ENCODE measurements at places on chromosomes 4 and X.
A peak's percentile ranks its signal among the peaks of the same experiment; 100 is the strongest.

DNA sequence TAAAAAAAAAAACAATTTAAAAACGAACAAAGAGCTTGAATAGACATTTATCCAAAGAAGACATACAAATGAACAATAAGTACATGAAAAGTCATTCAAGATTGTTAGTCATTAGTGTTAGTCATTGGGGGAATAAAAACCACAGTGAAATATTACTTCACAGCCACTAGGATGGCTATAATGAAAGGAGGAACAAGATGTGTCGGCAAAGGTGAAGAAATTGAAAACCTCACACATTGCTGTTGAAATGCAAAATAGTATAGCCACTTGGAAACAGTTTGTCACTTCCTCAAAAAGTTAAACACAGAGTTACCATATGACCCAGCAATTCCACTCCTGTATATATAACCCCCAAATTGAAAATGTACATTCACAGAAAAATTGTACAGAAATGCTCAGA is 45.2 kb upstream of the SLC39A8 start:
- DNase-seq = peak; percentile 67

- no peak for DNase-seq
Observed at GRCh38 chr4:24736066-24736465, 59.3 kb upstream of the SOD3 start.

DNA sequence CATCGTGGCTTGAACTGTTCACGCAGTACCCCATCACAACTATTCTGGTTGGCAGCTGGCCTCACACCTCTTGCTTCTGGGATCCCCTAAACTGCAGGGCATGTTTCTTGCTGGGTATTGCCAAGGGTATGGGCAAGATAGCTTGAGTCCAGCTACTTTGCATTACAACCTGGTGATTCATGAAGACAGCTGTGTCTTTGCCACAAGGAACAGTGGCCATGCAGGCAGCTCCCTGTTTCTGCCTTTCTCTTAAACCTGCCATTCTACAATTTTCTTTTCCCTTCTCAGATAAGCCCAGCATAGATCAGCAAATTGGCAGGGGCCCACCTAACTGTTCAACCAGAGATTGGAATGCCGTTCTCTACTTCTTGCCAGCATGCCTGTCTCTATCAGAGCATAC is 42.8 kb downstream of the TENM3 start:
- no peak for DNase-seq

DNA sequence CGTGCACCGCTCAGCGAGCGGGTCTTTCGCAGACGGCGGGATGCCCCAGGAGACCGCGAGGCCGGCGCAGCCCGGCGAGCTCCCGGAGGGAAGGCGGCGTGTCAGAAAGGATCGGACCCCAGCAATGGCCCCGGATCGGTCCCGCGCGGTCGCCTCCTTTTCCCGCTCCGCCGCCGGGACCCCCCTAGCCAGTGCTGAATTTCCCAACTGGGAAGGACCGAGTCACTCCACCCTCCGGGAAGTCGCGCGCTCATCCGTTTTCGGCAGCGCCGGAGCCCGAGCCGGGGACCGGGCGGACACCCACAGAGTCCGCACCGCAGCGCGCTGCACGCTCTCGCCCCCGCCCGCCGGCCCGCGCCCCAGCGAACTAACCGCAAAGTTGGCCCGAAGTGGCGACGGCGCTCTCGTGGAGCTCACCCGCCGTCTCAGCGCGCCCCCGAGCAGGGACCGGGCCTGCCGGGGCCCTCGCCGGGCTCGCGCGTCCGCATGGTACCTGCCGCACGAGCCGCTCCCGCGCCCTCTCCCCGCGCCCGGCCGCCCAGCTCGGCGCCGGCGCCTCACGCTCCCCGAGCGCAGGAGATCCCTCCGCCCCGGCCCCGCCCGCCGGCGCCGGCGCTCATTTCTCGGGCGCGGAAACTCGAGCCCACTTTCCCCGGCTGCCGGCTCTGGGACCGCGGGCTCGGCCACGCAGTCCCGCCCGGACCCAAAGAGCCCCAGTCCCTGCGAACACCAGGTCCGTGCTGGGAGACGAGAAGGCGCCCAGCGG is at the start of gene FAT1:
Gene FAT1, minus strand, starts transcription at position 565 of the 766 bp plus-strand sequence. CDS start 14,029 bp downstream, outside the sequence.
- DNase-seq = no peak

GRCh38 chr4:73589261-73589847 is 30.9 kb downstream of the RASSF6 start:
- DNase-seq = no peak

DNA sequence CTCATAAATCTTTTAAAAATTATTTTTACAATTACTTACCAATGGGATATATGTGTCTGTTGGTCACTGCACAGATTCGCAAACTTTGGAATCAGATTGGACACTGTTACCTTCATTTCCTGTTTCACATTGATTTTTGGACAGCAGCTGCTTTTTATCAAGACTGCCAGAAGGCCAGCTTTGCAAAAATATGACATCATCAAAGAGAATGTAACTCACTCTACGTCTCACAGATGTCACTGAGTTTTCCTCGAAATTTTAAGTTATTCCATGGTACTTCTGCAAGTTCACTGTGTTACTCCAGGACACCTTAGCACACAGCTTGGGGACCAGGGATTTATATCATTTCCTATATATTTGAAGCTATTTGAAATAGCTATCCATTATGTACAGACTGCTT is 31.8 kb upstream of the MAGEB2 start:
- DNase-seq = no peak

DNA sequence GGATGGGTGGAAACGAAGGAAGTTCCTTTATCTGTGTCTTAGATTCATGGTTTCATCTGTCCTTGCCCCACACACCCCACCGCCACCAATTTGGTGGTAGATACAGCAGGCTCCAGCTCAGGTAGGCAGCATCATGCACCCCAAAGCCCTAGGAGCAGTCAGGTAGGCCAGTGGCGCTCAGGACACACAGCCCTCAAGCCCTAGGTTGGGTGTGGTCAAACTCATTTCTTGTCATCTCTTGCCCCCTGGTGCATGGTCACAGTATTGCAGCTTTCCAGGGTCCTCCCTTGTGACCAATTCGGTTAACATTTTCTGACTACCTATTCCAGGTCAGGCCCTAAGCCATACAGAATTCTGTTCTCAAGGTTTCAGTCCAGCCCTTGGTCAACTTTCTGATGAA is 14.5 kb upstream of the PRRG3 start:
- peak; percentile 77 for DNase-seq

DNA sequence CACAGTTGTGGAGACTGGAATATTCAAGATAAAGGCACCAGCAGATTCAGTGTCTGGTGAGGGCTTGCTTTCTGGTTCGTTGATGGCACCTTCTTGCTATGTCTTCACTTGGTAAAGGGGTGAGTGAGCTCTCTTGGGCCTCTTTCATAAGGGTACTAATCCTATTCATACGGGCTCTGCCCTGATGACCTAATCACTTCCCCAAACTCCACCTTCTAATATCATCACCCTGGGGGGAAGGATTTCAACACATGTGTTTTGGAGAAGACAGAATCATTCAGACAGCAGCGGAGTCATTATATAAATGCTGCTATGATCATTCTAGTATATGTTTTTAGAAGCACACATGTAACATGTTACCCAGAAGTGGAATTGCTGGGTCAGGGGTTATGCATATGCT is 295.3 kb upstream of the CTSO start:
- no peak for DNase-seq

DNA sequence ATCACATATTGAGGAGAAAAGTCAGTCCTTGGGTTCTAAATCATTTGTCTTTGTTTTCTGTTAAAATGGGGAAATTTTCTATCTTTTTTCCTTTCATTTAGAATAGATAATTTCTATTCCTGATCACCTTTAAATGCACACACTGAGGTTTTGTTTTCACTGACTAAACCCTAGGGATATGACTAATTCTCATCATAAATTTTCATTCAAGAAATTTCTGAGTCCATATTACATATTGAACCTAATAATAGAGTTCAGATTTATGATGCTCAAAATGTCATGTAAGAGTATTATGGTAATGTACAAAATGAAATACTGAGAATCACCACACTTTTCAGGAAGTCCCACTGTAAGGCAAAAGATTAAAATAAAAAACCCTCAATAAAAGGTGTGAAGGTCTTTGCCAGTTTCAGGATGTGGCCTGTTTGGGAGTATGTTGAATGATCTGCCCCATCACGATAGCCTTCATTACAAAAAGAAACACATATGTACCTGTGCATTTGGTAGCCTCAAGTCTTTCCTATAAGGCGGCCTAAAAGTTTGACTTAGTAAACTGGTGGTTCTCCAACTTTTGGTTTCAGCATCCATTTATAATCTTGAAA is 49.4 kb downstream of the LEF1 start:
- no peak for DNase-seq

- DNase-seq = no peak
Observed at GRCh38 chr4:182143086-182143821, 99.9 kb upstream of the TENM3 start.

DNA sequence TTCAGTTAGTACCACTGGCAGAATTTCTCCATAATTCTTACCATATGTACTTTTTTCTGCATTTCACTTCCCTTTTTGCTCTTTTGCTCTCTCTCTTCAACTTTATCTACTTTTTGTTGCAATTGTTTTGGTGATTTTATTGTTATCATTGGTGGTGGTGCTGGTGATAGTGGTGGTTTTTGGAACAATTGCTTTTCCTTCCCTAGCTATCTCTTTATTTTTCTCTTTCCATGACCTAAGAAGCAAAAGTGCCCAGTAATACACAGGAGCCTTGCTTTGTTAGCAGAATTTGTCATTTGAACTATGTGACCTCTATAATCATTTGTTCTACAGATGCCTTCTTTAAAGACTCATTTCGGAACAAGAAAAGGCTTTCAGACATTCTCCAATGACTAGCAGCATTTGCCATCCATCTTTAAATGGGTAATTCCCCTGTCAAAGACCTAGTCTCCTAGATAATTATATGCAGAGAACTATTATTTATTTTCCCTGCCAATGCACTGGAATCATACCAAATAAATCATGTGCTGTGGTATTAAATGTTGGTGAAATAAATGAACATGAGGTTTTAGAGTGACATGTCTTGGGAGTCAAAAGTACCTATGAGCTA is 154.5 kb downstream of the GASK1B start:
- no peak for DNase-seq

- no peak for DNase-seq
Observed at GRCh38 chrX:15903186-15903681, 48.6 kb upstream of the AP1S2 start.

- DNase-seq = no peak
Observed at GRCh38 chr4:155408796-155409195, 32.0 kb upstream of the MAP9 start.

DNA sequence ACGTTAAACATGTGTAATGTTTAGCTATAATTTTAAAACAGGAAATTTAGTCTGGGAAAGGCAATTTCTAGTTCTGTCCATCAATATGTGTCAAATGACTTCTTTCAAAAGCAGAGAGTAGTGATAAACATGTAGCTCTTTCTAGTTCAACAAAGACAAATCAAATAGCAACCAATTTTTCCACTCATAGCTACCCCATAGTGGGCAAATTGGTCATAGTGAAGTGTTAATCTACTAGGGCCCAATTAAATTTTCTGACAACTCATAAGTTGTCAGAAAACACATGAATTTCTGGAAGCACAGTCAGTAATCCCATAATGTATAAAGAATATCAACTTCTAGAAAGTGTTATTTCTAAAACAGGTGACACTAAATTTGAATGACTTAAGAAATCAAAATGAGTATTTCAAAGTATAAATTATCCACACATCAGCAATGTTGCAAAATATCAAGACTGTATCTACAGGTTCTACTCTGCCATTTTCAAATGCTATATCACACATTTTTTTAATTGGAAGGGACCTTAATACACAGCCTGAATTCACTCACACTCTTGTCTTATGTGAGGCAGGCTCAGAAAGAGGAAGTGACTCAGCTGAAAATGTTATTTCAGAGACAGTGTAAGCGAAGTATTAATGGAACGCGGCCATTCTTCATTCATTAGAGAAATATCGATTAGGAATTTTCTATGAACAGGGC is 7.7 kb downstream of the OCIAD2 start:
- DNase-seq = no peak

Data from activated CD4-positive, alpha-beta T cell treated with anti-CD3 and anti-CD28 coated beads, Interleukin-2, Interleukin-4, amounts not matched to agents 100 ng/mL and 50 ng/mL, durations not matched to agents 16 hours and 8 hours (primary cell).